ENCODE measurements at places on chromosomes 3 and 15.

DNA sequence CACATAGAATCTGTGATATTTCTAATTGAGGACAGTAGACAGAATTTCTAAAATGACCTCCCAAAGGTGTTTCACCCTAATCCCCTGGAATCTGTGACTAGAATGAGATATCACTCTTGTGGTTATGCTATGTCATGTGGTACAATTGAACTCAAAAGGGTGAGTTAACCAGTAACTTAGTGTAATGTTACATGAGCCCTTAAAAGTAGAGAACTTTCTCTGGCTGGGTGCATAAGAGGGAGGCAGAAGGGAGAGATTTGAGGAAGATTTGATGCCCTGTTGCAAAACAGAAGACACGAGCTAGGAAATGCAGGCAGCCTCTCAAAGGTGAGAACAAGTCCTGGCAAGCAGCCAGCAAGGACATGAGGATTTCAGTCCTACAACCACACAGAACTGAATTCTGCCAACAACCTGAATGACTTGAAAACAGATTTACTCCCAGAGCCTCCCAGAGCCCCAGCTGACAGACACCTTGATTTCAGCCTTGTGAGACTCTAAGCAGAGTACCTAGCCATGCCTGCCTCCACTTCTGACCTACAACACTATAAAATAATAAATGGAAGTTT lies 160.3 kb downstream of the MTHFS start:
- DNase-seq, result no peak

DNA sequence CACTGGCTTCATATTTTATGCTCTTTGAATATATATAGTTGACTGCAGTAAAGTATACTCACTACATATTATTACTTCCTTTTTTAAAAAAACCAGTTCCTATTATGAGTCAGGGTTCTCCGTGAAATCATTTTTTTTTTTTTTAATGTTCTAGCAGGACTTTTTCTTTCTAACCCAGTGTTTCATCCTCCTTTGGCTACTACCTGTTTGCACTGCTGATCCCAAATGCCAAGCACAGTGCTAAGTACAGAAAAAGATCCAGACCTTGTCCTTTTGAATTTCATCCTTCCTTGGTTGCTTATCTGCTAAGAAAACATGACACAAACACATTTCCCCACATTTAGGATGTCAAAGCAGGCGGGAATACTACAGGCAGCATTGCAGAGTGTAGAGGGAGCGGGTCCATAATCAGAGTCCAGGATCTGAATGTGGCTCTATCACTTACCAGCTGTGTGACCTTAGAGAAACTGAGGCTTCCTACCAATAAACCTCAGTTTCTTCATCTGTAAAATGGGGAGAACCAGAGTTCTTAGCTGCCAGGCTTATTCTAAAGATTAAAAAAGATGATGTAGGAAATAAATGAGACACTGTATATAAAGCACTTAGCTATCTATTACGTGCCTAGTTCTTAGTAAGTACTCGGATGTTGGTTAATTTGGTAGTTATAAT lies 37.2 kb upstream of the ANPEP start:
- peak; percentile 15 for DNase-seq

DNA sequence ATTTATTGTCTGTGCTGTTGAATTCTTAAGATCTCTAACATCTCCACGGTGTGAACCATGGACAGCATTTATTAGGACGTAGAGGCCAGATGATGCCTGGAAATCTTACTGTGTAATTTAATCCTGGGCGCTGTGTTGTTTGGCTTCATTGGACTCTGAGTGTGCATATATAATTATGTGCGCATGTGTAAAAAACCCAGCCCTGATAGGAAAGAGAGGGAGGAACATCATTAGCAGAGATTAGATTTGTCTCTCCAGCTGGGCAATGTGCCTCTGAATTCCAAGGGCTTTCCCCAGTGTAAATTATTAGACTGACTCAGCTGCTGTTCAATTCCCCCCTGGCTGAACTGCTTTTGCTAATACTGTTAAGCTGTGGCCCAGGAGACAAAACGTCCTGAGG lies 39.6 kb downstream of the MAP3K13 start:
- DNase-seq, result no peak

- DNase-seq, result peak; percentile 37
Observed at GRCh38 chr3:66822186-66823008, 175.7 kb upstream of the KBTBD8 start.

DNA sequence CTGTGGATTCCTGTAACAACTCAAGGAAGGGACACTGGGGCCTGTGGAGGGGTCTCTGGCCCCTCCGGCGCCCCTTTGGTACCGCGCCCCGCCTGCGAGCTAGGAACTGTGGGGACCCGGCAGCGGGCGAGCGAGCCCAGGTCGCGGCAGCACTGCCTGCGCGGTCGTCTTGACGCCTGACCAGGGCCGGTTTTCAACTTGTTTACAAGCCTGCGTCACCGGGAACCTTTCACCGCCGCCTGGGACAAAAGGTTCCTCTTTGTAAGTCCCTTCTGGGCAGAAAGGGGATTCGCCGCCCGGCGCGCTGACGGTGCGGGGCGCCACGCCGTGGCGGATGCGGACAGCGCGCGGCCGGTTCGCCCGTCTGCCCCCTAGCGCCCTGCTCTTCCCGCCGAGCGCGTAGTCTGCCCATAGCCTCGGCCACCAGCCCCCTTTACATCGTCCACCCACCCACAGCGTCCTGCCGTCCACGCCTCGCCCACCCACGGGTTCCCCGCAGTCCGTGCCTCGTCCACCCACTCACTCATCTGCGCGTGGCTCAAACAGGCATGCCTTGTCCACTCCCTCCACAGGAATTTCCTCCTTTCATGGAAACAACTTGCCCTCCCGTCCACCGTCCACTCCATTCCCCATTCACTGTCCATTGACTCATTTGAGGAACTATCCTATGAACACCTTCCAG lies 5.5 kb upstream of the CFAP100 start:
- peak; percentile 37 for DNase-seq

- no peak for DNase-seq
Observed at GRCh38 chr3:97949743-97950142, 22.5 kb downstream of the RIOX2 start.

GRCh38 chr15:40106203-40107161 lies 2.2 kb downstream of the BMF start:
- no peak for DNase-seq

DNA sequence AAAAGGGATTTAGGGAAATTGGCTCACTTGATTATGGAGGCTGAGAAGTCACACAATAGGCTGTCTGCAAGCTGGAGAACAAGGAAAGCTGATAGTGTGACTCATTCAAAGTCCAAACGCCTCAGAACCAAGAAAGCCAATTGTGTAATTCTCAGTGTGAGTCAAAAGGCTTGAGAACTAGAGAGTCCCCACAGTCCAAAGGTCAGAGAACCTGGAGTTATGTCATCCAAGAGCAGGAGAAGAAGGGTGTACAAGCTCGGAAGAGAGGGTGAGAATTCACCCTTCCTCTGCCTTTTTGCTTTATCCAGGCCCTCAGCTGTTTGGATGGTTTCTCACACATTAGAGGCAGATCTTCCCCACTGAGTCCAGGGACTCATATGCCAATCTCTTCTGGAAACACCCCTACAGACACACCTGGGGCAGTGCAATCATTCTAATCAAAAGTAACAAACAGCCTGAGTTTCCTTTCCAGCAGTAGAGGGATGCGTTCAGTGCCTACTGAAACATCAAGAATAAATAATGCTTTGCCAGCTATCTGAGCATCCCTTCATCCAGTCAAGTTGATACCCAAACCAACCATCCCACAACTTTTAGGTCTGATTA lies 271.5 kb downstream of the SATB1 start:
- no peak for DNase-seq

GRCh38 chr3:156617145-156617544 lies 57.2 kb upstream of the TIPARP start:
- DNase-seq, result no peak

DNA sequence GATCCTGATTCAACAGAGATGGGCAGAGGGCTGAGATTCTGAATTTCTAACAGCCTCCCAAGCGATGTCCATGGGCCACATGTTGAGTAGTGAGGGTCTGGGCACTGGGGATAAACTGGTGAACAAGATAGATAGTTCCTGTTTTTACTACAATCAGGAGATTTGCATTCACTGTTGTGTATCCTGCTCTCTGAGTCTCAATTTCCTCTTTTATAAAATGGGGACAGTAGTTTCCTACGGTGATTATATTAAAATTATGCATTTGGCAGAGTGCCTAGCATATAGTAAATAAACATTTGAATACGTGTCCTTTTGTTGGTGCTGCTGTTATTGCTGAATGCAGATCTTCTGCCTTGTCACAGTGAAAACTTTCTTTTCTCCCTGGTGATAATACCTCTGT lies 102.5 kb downstream of the MYH15 start:
- peak; percentile 11 for DNase-seq

DNA sequence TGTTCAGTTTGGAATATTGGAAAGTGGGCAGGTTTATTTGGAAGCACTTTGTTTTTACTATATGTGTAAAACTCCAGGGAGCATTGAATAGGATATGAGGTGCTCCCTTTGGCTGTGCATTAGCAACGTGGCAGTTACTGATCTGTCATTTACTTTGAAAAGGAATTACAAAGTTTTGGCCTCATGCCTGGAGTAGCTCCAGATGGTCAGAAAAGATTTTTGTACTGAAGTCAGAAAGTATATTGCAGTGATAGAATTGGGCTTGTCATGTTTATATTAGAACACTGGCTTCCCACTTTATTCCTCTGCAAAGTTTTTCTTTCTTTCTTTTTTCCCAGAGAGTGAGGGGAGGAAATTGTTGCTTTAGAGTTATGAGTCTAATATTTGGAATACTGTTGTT lies 26.1 kb downstream of the FNDC3B start:
- DNase-seq, result no peak

DNA sequence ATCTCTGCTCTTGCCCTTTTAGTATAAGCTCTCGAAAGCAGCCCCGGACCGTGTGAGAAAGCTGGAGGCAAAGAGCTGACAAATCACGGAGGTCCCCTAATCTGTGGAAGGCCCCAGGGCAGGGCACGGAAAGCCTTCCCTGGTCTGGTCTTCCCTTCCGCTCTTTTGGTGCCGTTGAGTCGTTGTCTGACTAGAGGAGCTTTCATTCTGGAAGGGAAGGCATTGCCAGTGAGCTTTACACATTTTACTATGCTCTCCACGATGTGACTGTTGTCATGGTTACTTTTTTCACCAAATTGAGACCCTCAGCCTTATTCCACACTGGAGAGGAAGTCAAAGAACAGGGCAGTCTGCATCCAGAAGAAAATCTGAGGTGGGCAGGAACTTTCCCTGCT lies 71.7 kb downstream of the CYP19A1 start:
- no peak for DNase-seq

DNA sequence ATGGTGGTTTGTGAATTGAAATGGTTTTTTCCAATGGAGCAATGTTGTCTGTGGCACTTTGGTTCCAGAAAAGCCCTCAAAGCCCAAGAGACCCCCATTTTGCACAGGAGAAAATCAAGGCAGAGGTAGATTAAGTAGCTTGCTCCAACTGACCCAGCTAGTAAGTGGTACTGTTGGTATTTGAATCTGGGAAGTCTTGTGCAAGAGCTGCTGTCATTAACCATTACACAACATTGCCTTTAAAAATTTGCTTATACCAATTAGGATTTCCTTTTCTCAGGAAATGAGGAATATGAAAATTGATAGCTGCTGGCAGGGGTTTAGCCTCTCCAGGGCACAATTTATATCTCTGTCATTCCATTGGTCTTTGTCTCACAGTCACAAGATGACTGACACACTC lies 102.4 kb upstream of the UBE3A start:
- no peak for DNase-seq

GRCh38 chr3:41095702-41096101 lies 103.6 kb upstream of the CTNNB1 start:
- DNase-seq, result no peak

DNA sequence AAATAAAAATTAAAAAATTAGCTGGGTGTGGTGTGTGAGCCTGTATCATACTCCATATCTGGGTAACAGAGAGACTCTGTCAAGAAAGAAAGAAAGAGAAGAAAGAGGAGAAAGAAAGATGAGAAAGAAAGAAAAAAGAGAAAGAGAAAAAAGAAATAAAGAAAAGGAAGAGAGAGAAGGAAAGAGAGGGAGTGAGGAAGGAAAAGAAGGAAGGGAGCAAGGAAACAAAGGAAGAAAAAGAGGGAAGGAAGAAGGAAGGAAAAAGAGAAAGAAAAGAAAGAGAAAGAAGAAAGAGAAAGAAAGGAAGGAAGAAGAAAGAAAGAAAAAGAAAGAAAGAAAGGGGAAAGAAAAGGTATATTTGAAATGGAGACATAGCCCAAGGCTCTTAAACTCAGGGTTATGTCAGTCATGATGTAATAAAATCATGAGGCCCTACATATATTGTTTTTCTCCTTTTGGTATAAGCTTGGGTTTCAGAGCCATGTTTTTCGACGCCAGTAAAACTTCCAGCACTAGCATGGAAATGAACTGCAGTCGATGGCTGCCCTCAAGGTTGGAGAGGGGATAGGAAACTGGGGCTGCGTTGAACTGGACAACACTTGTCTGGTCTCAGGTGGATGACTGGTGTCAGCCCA lies 38.0 kb upstream of the RFTN1 start:
- DNase-seq, result no peak

GRCh38 chr3:141432904-141433303 lies 53.9 kb upstream of the RASA2 start:
- DNase-seq, result no peak

- peak; percentile 20 for DNase-seq
Observed at GRCh38 chr3:159941038-159942000, 47.3 kb upstream of the IL12A start.
